NCI-H1092 treated with DMSO at 0.1 percent for 48 hours (cell line): ENCODE measurements at places on chromosomes 11 and 22.

GRCh38 chr22:37133304-37134018, 16.3 kb downstream of the IL2RB start:
- DNase-seq: no peak

- no peak for DNase-seq
These were observed 8.8 kb downstream of the TCIRG1 start for GRCh38 chr11:68047437-68048290.

- DNase-seq: no peak
These were observed 571.6 kb downstream of the LUZP2 start for GRCh38 chr11:25068451-25068850.

DNA sequence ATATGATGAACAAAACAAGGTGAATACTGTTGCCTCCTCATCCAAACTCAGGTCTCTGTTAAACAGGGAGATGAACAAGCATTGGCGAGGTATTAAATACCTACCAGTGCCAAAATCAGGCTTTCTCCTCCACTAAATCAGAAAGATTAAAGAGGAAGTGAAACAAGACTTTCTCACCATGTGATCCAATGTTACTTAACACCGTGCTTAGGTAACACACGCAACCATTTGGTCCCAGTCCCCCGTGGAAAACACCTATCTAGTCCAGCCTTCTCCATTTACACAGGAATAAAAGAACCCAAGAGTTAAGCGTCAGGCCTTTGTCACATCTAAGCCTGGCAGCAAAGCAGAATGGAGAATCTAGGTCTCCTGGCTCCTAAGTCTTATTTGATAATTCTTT, 34.5 kb downstream of the TENM4 start:
- no peak for DNase-seq

GRCh38 chr11:23278121-23278520, 417.8 kb upstream of the CCDC179 start:
- no peak for DNase-seq

DNA sequence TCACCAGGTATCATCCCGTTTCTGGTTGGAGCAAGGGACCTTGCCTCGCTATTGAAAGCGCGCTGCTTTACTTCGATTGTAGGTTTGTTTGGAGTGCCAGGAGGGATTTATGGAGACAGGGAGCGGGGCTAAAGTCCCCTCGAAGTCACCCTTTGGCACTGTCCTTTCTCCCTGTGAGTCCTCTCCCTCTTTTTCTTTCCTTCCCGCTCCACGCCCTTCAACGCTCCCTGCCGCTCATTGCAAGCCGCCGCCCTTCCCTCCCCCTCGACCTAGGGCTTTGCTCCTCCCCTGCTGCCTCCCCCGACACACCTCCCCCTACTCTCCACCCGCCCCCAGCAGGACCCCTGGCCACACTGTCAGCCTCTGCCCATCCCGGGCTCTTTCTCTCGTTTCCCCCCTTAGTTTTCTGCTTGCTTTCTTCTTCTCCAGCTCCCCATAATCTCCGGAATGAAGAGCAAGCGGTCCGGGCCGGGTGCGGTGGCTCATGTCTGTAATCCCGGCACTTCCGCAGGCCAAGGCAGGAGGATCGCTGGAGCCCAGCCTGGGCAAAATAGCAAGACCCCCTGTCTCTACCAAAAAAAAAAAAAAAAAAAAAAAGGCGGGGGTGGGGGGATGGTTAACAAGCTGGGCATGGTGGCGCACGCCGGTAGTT, 41.0 kb downstream of the AHNAK start:
- DNase-seq: no peak

DNA sequence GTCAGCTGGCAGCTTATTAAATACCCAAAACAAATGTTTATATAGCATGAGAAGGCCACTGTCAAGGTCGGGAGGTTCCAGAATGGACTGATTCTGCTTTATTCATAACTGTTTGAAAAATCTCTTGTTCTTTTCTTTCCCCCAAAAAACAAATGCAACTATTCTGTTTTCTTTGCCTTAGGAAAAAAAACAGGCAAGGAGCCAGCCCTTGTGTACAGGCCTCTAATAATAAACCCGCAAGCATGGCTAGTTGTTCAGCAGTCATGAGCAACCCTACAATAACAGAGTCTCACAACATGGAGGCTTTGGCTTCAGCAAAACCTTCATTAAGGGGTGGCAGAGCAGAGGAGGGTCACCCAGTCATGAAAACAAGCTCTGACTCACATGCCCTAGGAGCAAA, 191.7 kb downstream of the KIRREL3 start:
- DNase-seq: no peak

DNA sequence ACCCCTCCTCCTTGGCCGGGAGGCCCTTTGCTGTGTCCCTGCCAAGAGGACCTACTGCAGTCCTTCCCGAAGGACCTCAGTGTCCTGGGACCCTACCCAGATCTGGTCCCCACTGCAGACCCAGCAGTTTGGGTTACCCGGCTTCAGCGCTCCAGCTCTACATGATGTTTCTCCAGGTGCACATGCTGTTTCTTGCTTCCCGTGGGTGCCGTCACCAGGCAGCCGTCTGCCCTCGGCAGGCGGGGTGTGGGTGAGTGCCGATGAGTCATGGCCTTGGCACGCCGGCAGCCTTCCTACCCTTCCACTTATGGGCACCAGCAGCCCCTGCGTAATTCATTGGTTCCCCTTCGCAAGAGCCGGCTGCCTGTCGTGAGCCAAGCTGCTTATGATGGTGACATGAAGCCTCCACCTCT, 101.8 kb downstream of the BCR start:
- no peak for DNase-seq
